ENCODE measurements at places on chromosomes 1 and 21.

DNA sequence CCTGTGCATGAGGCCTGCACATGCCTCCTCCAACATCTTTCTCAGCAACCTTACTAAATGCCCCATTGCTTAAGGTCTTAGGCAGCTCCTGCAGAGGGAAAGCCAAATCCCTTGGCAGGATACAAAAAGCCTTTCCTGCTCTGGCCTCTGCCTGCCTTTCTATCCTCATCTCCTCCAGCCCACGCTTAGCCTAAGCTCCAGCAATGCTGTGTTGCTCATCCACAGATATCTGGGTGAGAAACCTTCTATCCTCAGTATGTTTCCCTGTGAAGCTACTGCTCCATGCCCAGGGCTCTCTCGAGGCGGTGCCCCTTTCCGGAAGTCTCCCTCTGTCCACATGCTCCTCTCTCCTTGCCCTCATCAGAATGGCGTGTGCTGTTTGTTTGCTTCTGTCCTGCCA, 37.0 kb upstream of the CCSAP start:
- DNase-seq, result peak; percentile 23

DNA sequence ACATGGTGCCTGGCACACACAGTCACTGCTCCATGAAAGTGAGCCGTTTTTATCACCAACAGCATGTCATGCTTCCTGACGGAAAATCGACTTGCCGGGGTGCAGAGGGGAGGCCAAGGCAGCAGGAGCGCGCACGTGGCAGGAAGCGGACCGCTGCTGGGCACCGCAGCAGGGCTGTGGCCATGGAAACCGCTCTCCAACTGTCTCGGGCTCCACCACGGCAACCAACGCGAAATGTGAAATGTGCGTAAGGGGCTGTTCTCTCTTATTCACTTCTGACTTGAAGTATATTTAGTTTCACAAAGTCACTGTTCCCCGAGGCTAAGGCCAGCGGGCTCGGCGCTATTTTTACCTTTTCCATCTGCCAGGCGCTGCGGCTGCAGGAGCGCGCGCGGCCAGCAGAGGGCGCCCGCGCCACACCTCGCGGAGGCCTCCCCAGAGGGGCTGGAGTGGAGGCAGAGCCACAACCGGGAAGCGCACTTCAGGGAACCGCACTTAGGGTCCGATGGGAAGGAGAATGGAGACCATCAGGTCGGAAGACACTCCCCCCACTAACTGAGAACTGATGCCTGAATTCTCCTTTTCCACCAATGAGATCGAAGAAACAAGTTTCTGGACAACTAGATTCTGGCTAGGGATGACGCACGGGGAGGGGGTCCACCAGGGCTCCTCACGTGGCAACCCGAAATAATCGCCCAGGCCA, 19.7 kb downstream of the RCC2 start:
- DNase-seq, result peak; percentile 82

GRCh38 chr1:17819129-17819802, 64.1 kb downstream of the ACTL8 start:
- no peak for DNase-seq

DNA sequence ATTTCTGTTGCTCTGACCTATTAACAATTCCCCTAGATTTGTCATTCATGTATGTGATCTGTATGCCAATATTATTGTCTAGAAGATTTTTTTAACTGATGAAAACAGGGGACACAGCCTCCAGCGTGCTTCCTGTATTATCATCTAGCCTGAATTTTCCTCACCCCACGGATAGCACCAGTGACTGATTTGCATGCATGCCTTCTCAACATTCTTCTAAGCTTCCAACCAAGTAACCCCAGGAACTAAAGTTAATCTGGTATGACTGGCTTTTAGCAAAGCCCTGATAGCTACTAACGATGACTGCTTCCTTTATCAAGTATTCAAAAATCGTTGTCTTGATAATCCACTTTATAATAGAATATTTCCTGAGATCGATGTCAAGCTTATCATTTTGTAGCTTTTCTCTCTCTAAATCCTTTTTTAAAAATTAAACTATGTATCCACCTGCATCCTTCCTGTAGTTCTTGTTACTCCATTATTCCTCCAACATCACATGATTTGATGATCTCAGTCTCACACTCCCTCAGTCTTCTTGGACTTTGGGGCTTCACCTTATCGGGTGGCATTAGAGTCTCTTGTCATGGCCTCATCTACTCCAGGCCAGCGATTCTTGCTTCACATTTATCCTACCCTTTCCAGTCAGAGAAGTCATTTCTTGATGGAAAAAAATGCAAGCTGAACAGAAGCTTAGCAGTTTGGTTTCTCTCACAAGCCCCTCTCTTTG, 19.0 kb downstream of the BCAR3 start:
- no peak for DNase-seq

- no peak for DNase-seq
These were observed 20.4 kb downstream of the CDC7 start for GRCh38 chr1:91520942-91521507.

DNA sequence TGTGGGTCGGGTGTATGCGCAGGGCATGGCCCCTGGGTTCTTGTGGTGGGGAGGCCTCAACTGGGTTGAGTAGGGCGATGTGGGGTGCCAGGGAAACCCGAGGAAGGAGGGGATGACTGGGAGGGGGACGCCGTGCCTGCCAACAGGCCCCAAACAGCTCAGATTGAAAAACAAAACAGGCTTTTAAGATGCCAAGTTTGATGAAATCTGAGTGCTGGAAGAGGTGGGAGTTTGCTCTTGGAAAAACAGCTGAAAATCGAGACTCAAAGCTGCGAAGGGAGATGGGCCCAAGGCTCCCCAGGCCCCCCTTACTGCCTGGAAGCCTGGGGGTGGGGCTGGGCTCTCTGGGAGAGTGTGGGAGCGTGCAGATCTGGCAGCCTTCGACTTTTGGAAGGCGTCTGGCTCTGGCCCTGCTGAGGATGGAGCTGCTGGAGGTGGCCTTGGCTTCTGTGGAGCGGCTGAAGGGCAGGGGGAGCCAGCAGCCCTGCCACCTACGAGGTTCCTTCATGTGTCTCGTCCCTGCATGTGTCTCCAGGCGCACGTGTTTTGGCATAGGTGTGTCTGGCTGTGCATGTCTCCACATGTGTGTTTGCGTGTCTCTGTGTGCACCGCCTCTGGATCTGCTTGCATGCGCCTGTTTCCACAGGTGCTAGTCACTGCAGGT, 33.3 kb downstream of the PTPRF start:
- DNase-seq, result no peak

DNA sequence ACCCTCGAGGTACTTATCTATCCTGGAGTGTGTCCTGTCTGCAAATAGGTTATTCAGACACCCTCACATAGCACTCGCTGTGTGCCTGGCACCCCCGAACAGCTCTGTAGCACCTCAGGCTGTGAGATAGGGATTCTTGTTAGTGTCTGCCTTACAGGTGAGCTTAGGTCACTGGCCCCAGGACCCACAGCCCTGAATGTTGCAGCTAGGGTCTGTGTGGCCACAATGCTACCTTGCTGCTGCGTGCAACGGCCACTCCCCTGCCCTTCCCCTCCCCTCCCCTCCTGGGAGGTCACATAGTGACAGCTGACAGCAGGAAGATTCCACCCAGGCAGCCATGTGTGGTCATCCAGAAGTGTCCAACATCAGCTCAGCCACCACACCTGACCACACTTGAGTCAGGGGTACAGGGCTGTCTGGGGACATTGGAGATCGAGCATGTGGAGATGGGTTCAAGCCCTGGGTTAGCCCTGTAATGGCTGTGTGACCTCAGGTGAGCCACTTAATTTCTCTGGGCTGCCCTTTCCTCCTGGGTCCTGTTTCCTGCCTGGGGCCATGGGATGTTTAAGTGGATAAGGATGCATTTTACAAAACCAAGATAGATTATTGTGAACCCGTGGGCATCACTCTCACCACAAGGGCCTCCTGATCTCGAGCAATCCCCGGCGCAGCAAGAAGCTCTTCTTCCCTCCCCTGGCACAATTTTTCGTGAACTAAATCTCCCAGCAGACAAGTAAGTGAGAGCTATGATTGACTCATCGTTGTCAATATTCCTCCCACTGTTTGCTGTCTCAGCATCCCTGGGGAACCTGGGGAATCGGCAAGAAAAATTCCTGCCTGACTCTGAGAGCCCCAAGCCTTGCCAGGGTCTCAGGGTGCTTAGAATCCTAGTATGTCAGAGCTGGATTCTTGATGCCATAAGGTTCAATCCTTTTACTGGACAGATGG, 208.7 kb downstream of the PTPRU start:
- DNase-seq, result no peak

GRCh38 chr1:32998064-32998463, 33.5 kb upstream of the RNF19B start:
- no peak for DNase-seq

GRCh38 chr1:11447903-11448302, 31.1 kb upstream of the DISP3 start:
- no peak for DNase-seq

DNA sequence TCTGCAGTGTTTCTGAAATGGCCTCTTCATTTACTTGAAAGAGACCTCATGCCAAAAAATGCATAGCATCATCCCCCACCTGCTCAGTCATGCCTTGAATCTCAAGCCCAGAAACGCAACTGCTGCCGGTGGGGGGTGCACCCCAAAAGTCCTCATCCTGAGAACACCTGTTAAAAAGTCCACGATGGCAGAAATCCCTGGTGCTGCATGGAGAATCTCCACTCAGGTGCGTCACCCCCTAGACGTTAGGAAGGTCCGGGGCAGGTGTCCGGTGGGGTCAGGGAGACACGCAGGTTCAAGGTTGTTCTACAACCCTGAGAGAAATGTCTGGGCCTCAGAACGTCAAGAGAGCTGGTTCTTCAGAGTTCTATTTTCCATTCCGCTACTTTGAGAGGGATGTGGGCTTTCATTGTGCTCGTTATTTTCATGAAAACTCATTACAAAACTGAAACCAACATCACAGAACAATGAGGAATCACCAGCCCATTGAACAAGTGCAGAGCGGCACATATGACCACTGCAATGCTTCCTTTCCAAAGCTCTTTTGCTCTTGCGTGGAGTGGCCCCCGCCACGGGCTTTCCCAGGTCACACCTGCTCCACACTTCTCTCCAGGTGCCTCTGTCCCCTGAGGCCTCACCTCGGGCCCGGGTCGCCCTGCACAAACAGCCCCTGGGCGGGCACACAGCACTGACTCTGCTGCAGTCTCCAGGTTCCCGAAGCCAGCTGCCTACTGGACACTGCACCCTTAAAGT, 201.9 kb downstream of the TOMM20 start:
- peak; percentile 64 for DNase-seq

- DNase-seq, result no peak
These were observed 5.0 kb downstream of the KDM5B start for GRCh38 chr1:202802998-202803932.

GRCh38 chr1:160979286-160979685, 24.7 kb upstream of the ITLN2 start:
- no peak for DNase-seq

DNA sequence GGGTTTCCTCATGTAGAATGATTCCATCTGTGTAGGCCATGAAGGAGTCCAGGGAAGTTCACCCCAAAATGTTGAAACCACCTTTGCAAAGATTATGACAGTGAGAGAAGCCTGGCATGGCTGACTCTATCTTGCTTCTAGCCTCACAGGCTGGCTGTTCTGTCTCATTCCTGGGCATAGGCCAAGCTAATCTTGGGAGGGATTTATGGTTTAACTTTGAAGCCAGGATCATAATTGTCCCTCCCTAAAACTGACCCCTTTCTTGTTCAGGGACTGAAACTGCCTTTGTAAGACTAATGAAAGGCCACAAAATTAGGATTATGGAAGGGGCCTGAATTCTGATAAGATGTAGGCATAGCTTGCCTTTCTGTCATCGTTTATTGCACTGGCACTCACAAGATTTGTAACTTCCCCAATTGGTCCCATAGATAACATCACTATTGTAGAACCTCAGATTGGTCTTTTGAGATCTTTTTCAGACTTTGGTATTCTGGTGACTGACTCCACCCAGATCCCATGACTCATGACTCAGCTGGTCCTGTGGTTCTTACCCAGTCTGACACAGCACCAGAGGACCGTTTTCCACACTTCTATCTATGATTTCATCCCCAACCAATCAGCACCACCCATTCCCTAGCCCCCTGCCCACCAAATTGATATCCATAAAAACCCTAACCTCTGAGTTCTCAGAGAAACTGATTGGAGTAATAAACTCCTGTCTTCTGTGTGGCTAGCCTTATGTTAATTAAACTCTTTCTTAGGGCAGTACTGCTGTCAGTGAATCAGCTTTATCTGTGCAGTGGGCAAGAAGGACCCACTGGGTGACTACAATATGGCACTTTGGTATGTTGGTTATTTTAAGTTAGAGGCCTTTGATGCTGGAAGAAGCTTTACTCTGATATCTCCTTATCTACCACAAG, 13.6 kb upstream of the LAMTOR5 start:
- DNase-seq, result peak; percentile 65

- DNase-seq, result no peak
These were observed 2.6 kb upstream of the PER3 start for GRCh38 chr1:7781501-7781900.

DNA sequence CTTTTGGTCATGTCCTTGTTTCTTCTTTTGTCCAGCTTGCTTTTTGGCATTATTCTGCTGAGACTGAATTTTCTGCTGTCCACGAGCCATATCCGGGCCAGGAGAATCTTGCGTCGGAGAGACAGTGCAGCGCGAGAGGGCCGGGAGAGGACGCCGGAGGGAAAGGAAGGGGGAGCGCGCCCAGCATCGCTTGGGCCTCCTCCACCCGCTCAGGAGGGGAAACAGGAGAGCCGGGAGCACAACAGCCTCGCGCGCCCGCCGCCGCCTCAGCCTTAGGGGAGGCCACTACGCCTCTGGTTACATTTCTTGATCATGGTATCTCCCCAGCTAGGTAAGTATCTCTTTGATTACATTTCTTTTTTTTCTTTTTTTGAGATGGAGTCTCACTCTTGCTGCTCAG, 7.4 kb upstream of the DEGS1 start:
- DNase-seq, result no peak

DNA sequence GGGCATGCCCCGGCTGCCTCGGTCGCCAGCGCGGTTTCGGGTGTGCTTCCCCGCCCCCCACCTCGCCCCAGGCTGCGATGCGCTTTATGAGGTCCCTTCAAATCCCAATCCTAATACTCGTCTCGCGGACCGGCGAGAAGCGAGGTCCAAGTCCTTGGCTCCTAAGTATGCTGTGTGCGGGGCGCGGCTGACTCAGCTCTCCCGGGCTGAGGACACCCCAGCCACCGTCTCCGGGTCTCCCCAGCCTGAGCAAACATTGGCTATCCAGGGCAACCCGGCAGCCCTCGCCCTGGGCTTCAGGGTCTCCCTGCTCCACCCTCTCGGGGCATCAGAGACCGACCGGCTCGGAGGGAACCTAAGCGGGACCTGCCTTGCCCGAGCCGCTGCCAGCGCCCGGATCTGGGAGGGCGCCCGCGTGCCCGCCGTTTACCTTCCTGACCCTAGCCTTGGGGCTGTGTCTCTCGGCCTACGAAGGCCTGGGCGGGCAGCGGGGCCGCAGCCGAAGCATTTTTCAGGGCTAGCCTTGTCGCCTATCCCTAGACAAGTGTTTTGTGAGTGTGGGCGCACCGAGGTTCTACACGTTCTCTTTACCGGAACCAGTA, 1.2 kb downstream of the ITPKB start:
- peak; percentile 73 for DNase-seq

- no peak for DNase-seq
These were observed 20.3 kb downstream of the FASLG start for GRCh38 chr1:172679000-172679772.

GRCh38 chr21:35254006-35254764, 205.1 kb upstream of the RUNX1 start:
- DNase-seq, result no peak
